Gastroesophageal sphincter (tissue), 4 donors: ENCODE measurements at places on chromosomes 13 and 19. TPM values are rescaled to one million over a fixed set of nuclear protein-coding genes. Genes with fewer than 3 reads are reported as not detected.

Gene ZNF714
- 4.8 TPM for total RNA-seq

Gene KIR3DL2
- total RNA-seq: not detected

Gene PEAK3
- 1.3 TPM for total RNA-seq

Gene ZNF606
- total RNA-seq: 21.9 TPM

Gene ZNF208
- total RNA-seq: 23.2 TPM

Gene KIR2DL4
- not detected for total RNA-seq

Gene ZNF534
- not detected for total RNA-seq

Gene ZNF284
- total RNA-seq: 2.5 TPM

Gene KCTD4
- not detected for total RNA-seq

Gene GTF2F1
- total RNA-seq: 62.8 TPM

Gene FREM2
- total RNA-seq: 0.40 TPM

Gene TBXA2R
- total RNA-seq: 1.4 TPM

Gene USHBP1
- 5.4 TPM for total RNA-seq

Gene ZNF559
- 15.4 TPM for total RNA-seq

Gene OVOL3
- not detected for total RNA-seq

Gene RDH8
- not detected for total RNA-seq

Gene ZNF132
- 4.1 TPM for total RNA-seq

Gene MUC16
- total RNA-seq: 0.13 TPM

Gene COX6B2
- not detected for total RNA-seq

Gene ZSWIM9
- total RNA-seq: 3.2 TPM

Gene ZSCAN1
- total RNA-seq: not detected

Gene PSG1
- total RNA-seq: not detected

Gene LHB
- total RNA-seq: not detected

Gene NLRP7
- total RNA-seq: not detected

Gene ZNF730
- not detected for total RNA-seq

Gene PPP1R13L
- total RNA-seq: 15.5 TPM

Gene OR7A5
- total RNA-seq: not detected

Gene CEACAM7
- not detected for total RNA-seq

Gene PRTN3
- total RNA-seq: not detected

Gene DCLK1
- total RNA-seq: 32.5 TPM

Gene THSD8
- total RNA-seq: not detected

Gene COMMD6
- total RNA-seq: 61.3 TPM

Gene GRK1
- not detected for total RNA-seq

Gene SLC25A41
- total RNA-seq: 1.3 TPM

Gene KLF12
- 21.9 TPM for total RNA-seq

Gene GDF15
- total RNA-seq: 3.0 TPM

Gene C1QTNF9
- total RNA-seq: not detected

Gene CDC37
- total RNA-seq: 177 TPM

Gene LILRB3
- total RNA-seq: 29.4 TPM

Gene WDR88
- total RNA-seq: not detected

Gene ENOX1
- 1.8 TPM for total RNA-seq

Gene TIMM29
- total RNA-seq: 51.1 TPM

Gene NALCN
- total RNA-seq: 1.1 TPM

Gene FPR3
- 16.2 TPM for total RNA-seq

Gene ZNF773
- 5.1 TPM for total RNA-seq
